WERI-Rb-1 (cell line): ENCODE measurements at places on chromosomes 2 and 18.

DNA sequence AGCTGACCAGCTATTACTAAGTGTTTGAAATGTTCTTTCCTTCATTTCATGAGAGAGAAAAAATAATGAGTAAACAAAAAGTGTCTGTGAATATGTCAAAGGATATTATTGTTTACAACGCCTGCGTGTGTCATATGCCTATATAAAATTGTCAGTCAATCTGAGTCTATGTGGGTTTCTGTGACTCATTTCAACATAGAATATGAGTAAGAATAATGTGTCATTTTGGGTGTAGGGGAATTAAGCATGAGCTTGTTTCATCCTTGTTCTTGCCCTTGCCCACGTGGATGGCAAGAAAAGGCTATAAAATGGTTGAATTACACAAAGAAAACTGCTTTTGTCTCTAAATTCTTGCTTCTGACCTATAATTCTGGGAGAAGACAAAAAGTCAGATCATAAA, 466.0 kb downstream of the PTH2R start:
- no peak for DNase-seq

GRCh38 chr2:166957686-166958085, 69.4 kb downstream of the XIRP2 start:
- no peak for DNase-seq

DNA sequence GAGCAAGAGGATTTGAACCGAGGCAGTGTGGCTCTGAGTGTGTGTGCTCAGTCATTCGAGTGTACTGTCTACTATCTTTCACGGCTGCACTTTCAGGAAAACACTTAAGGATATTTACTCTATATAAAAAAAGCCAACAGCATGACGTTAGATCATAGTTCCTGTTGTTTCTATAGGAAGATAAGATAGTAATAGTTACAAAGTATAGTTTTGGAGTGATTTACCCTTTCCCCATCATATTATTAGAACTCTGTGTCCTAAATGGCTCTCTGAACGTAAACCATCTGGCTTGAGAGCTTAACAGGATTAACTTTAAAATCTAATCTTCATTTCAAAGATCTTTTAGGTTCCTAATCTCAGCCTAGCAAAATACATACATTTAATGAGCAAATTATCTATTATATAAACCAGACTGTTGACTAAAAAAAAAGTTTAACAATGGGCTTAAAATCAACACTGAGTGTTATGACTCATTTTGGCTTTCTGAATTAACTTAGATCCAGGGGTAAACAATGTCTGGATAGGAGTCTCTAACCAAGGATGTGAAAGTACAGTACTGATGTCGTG, 150.3 kb upstream of the DNMT3A start:
- DNase-seq = peak; percentile 17

- DNase-seq = no peak
Observed at GRCh38 chr18:39162013-39162827, 1596.6 kb upstream of the CELF4 start.

GRCh38 chr2:155842103-155842502, 490.4 kb downstream of the NR4A2 start:
- no peak for DNase-seq

DNA sequence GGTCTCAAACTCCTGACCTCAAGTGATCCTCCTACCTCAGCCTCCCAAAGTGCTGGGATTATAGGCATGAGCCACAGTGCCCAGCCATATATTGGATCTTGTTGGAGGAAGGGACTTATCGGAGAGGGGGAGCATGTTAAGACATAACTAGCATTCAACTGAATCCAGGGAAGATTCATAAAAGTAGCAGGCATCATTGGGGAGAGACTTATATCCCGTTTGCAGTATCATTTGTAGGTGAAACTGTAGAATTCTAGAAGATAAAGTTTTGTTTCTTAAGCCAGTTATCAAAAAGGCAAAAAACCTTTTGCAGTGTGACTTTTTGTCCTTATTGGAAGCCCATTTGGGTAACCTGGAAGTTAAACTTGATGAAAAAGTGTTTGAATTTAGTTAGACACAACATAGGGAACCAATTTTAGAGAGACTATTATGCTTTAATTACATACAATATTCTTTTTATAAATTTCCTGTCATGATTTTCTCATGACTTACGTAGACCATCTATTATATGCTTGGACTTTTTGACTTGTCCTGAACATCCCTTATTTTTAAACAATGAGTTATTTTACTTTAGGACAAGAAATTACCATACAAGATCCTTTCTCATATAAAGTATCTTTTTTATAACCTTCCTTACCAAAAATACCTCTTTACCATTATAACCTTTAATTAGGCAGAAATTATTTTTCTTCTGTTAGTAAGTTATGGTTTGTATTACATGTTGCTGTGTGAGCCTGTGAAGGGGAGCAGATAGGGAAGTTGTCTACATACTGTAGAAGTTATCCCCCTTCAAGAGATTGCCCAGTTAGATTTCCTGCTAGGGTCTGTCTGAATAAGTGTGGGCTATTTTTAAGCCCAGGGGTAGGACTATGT, 20.3 kb downstream of the RAB3GAP1 start:
- no peak for DNase-seq

GRCh38 chr2:10325278-10326145, 22.8 kb downstream of the HPCAL1 start:
- DNase-seq = no peak

- no peak for DNase-seq
Observed at GRCh38 chr2:234973008-234973407, 21.2 kb downstream of the SH3BP4 start.

DNA sequence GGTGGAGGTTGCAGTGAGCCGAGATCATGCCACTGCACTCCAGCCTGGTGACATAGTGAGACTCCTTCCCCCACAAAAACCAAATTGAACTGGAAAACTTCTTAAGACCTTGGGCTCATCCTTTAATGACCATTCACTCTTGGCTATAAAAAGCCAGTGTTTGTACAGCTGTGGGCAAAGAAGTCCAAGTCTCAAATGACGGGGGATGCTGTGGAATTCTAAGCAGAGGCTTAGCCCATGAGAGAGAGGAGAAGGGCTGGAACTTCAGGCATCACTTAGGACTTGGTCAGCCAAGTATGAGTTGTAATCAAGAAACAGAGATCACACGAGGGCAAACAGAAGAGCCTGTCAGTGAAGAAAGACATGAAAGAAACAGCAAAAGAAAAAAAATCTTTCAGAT, 79.3 kb upstream of the POU3F3 start:
- no peak for DNase-seq

DNA sequence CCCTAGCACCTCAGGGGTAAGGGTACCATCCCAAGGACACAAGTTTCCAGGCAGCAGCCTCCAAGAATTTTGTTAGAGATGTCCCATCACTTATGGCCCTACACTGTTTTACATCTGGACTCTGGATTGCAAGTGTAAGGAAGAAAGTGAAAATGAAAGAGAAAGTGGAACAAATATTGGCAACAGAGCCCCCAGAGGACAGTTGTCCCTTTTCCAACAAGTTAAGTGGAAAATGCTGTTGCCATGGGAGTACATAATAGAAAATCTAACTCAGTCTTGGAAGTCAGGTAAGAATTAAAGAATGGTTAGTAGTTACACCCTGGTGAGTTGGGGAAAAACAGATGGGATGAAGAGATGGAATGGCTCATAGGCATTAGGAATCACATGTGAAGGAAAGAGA, 50.6 kb downstream of the TTC21B start:
- DNase-seq = no peak

- no peak for DNase-seq
Observed at GRCh38 chr2:219592736-219593135, 4.9 kb upstream of the STK11IP start.

DNA sequence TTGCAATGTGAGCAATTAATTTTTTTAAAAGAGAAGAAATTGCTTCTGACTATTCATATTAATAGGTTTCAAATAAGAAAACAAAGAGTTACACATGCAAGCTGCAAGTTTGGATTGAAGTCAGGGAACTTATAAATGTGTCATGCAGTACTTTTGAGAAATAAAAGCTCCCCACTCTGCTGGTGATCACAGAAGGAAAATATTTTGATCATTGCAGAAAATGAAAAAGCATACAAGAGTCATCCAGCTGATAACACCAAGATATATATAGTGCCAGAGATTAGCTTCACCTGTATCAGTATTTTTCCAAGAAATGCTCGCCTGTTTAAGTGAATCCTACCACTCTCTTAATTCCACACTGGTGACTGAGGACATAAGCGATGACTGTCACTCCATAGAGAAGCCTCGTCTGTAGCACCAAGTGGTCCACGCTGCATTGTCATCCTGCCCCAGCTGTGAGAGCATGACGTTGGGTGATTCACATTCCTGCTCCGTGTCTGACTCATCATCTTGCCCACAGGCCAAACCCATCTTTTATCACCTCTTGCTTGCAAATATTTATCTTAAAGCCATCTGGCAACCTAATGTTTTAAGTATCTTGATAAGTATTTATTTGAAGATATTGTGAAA, 178.0 kb downstream of the ASXL3 start:
- DNase-seq = no peak

DNA sequence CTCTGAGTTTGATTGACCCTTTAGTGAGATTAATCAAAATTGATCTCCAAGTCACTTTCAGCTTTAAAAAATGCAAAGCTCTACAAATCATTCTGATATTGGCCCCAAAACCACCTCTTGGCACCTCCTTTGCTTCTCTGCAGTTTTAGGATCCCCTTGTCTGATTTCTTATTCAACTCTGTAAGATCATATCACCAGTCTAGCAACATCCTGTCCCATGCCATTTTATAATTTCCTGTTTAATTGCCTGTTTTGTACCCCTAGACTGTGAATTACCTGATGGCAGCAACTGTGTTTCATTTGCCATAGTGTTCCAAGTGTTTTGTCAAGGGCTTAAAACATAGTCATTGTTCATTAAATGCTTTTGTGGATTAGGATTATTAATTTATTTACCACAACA, 406.3 kb upstream of the TRIB2 start:
- no peak for DNase-seq

DNA sequence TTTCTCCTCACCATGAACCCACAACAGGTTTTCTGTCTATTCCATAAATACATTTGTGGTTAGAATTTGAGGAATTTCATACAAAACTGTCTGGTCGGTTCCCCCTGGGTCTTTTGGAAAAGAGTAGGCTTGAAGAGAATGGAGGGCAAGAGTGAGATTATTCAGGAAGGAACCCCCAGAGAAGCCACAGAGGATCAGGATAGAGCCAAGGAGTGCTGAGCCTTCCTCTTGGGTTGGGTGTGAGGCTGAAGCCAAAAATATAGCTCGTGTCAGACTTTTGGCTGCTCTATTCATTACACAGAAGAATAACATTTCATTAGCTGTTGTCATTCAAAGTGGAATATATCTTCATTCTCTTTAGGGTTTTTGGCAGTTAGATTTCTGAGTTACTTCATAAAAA, 45.9 kb upstream of the YES1 start:
- DNase-seq = no peak

DNA sequence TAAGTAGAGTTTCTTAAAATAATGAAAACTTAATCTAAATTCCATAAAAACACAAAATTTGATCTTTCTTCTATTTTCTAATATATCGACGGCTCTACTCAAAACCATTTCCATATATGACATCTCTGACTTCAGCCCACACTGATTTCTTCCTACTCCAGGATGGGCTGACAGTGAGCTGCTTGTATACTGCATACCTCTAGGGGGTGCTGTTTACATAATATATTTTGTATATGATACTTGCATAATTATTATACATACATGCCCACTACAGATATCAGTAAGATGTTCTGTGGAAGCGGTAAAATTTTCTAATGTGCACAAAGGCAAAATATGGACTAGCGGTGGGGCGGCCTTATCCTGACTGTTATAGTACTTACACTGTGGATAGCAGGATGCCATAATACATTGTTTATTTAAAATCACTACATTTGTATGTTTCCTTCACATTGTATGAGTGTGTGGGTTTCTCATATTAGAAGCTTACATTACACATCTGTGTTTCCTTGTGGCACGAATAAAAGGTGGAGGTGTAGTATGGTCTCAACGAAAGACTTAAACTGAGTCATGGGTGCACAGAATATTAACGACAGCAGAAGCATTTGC, 66.1 kb upstream of the NXPH2 start:
- DNase-seq = no peak

DNA sequence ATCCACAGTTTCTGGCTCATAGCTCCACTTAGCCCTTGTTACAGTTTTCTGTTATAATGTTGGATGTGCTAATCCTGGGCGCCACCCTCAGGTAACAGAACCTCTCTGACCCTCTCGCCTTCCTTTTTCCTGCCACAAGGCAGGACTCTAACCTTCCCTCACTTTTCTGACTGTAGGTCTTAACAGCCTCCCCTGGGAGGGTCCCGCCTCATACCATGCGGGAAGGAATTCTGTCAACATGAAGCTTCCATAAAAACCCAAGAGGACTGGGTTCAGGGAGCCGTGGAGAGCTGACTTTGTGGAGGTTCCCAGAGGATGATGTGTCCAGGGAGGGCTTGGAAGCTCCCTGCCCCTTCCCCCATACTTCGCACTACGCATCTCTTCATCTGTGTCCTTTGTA, 11.9 kb upstream of the RAB17 start:
- no peak for DNase-seq

GRCh38 chr2:46383784-46384456, 86.7 kb downstream of the EPAS1 start:
- no peak for DNase-seq

DNA sequence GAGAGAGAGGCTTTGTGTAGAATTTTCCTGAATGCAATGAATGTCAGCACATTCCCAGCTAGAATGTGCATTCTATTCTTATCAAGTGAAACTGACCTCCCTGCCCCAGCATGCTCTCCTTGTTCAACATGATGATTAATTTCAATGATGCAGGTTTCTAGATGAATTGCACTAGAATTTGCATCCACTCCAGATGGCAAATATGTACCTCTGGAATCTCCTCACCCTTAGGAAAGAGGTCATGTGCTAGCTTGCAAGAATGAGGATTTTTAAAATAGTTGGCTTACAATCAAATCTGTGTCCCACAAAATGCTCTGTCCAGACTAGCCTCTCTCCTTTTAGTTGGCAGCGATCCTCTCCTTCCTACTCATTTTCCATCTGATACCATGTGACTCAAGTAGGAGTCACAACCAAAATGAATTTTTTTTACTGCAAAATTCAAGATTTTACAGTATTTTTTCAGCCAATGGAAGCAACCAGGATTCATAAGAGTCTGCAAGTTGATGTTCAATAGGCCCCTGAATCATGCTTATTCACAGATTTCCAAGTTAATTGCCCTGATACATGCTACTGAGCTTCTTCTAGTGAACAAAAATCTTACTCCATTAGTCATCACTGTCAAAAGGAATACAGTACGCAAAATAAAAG, 21.0 kb upstream of the STAT4 start:
- DNase-seq = no peak

- DNase-seq = no peak
Observed at GRCh38 chr2:28449126-28449487, 46.8 kb upstream of the PLB1 start.

DNA sequence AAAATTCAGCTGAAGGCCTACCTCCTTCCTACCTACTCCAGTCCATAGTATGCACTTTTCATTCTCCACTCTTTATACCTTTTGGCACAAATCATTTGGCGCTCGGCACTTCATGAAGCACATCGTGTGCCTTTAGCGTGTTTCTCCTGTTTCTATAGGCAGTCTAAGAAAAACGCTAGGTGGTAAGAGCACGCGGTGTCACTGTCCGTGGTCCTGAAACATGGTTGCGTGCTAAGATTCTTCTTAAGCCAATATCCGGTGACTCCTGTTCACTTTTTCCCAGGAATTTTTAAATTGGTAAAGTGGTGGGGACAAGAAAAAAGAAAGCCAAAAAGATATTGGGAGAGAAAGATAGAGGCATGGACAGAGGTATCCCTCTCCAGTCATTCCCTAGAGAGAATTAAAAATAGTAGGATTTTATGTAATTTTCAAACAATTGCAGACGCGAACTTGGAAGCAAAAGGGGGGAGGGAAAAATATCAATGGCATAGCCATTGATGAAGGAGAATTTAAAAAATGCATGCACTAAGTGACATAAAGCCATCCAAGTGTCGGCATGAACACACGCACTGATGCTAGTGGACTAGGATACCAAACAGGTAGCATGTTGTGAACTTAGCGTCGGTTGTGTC, 1.4 kb upstream of the CTNNA2 start:
- no peak for DNase-seq
